WTC11 (cell line): ENCODE measurements at places on chromosomes 11 and 22.

DNA sequence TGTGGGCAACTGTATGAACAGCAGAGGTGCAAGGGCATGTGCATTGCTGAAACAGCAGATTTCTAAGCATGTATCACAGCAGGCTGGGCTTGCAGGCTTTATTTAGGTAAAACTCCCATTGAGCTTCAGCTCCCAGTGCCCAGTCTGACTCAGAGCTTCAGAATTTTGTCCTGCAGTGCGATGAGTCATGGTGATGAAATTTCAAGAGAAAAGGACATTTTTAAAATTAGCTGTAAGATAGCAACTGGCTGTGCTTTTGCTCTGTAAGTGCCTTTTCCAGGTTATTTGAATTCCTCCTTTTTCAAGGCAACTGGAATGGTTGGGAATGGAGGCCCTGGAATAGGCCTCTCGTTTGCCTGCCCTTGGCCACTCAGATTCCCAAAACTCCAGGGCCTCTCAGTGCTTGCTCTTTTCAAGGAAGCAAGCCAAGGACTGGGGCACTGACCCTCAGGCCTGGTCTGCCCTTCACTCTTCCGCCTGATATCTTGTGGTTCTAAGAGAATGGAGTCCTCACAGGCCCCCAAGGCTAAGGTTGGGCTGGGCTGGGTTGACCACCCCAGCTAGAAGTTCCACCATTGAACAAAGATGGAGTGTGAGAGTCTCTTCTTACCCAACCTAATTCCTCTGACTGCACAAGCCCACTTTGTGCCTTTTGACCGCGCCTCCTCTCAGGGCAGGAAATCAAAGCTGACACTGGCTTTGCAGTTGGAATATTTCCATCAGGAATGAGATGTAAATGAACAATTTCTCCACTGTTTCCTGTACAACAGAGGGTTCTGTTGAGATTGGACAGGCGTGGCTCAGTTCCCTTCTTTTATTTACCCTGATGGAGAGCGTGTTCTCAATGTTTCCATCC is 59.5 kb upstream of the PRSS23 start:
- peak; percentile 15 for DNase-seq

DNA sequence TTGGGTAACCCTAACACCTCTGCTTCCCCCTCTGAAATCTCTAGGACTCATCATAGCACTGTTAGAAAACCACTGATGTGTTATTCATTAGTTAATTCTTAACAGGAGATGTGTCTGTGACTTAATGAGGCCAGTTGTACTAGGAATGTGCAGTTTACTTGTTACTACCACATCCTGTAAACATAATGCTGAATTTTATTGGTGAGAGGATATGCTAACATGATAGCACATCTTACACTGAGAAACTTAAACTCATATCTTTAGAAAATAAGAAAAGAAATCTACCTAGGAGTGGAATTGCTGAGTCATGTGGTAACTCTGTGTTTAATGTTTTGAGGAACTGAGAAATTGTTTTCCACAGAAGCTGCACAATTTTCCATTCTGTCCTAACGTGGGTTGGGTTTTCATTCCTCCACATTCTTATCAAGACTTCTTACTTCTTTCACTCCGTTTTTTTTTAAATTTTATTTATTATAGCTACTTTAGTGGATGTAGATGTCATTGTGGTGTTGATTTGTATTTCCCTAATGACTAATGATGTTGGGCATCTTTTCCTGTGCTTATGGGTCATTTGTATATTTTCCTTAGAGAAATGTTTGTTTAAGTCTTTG is 33.7 kb downstream of the RNF121 start:
- DNase-seq = no peak

DNA sequence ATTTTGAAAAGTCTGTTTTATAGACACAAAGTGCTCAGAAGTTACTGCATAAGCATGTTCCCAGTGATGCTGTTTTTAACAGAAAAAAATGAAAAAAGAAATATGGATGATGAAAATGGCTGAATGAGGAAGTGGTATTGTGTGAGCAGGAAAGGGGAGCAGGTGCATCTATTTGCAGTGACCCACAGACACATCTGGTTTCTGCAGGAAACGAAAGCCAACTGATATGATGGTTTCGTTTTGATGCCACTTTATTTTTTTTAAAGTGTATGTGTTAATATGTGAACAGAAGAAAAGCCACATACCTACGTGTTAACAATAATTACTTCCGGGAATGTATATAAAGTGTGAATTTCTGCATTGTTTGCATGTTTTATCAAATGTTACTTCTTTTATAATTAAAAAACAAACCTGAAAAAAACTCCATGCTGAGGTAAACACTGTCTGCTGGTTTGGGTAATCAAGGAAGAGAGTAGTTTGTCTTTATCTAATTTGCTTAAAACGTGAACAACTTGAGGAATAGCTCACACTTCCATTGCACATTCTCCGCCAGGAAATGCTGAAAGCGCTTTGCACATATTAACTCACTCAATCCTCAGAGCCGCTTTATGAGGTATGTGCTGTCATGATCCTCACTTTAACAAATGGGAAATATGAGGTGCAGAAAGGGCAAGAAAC is 1335.9 kb downstream of the TBC1D22A start:
- no peak for DNase-seq

- no peak for DNase-seq
These were observed 7.8 kb upstream of the CD248 start for GRCh38 chr11:66324664-66325063.

- DNase-seq = no peak
These were observed 8.8 kb downstream of the ASCL2 start for GRCh38 chr11:2261436-2262230.

GRCh38 chr11:19953909-19954308 is 206.4 kb downstream of the DBX1 start:
- no peak for DNase-seq

DNA sequence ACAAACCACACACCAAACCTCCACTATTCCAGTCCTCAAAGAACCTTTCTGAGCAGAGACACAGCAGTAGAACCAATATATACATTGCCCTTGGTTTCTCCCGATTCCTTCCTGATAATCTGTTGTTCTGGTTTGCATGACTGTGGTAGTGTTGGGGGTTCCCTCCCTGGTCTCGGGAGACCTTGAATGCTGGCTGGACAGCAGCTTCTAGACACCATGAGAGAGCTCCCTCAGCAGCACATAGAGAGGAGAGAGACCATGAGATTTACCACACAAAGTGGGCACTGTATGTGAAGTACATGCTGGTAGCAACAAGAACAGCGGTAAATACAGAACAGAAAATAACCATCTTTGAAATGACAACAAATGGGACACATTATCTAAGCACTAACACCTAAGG is 2.6 kb downstream of the C11orf91 start:
- DNase-seq = no peak

DNA sequence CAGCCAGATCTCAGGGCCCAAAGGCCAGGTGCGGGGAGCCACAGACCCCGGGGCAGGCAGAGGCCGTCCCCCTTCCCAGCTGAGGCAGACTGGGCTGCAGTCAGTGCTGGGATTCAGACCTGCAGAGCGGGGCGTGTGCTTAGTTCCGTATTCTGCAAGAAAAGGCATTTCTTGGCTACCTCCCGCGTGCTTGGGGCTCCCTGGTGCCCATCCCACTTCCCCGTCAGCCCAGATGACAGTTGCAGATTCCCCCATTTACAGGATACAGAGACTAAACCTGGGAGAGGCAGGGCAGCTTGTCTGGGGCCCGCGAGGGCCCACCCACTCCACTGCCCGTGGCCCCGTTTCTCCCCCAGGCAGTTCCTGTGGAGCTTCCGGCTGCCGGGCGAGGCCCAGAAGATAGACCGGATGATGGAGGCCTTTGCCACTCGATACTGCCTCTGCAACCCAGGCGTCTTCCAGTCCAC is 18.3 kb downstream of the CYTH4 start:
- no peak for DNase-seq

DNA sequence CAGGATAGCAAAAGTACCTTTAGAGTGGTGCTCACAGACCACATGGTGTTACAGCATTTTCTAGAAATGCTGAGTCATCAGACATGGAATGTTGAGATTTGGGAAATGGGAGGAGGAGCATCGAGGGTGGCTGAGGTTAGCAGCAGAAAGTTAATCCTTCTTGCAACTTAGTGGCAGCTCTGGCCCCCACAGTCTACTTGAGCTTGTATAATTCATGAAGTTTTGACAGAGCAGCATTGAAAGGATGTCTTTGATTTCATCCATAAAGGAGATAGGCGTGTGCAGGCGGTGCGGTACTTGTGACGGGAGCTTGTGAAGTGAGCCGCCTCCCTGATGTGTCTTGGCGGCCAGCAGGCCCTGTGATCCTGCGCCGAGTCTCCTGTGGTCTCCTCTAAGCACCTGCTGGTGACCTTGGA is 330.5 kb downstream of the TBC1D22A start:
- DNase-seq = no peak

- DNase-seq = no peak
These were observed 110.9 kb downstream of the SWAP70 start for GRCh38 chr11:9774591-9775397.

DNA sequence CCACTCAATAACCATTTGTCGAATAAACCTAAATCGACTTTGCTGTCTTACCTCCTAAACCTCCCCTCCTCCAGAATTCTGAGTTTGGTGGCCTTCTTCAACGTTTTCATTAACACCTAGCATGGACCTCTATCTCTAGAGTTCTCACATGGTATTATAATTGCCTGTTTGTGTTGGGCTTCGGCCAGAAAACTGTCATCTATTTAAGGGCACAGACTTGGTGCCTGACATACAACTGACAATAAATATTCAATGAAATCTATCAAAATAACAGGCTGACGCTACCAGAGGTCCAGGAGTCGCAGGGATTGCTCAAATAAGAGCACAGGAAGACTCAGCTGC is 687 bp downstream of the ALKBH8 start:
- no peak for DNase-seq

DNA sequence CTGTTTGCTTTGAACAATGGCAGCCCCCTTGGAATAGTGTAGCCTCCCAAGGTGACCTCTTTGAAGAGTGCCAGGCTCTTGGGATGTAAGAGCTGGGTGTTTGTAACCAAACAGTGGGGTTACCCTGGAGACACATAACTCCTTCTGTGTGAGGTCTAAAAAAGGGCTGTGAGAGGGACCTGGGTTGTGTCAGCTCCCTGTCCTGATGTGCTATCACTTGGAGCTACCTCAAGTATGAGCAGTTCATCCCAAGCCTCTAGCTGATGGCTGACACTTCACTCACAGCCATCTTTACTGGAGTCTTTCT is 40.2 kb downstream of the TSPAN18 start:
- no peak for DNase-seq

DNA sequence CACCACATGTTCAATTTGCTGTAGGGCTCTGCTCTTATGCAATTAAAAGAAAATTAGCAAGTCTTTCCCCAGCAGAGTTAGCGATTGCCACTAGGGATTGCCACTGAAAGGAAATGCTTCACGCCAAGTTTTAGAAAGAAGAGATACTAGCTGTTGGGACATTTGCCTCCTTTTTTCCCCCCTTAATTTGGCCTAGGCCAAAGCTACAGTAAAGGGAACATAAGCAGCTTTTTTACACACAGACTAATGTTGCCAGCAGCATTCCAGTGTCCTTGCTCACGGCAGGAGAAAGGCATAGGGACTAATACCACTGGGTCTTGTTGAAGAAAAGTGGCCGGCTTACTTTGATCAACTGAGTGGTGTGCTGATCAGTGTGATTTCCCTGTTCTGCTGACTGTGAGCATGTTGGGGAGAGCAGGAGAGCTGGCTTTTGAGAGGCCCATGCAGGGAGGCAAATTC is 71.2 kb downstream of the PHF21A start:
- DNase-seq = no peak

DNA sequence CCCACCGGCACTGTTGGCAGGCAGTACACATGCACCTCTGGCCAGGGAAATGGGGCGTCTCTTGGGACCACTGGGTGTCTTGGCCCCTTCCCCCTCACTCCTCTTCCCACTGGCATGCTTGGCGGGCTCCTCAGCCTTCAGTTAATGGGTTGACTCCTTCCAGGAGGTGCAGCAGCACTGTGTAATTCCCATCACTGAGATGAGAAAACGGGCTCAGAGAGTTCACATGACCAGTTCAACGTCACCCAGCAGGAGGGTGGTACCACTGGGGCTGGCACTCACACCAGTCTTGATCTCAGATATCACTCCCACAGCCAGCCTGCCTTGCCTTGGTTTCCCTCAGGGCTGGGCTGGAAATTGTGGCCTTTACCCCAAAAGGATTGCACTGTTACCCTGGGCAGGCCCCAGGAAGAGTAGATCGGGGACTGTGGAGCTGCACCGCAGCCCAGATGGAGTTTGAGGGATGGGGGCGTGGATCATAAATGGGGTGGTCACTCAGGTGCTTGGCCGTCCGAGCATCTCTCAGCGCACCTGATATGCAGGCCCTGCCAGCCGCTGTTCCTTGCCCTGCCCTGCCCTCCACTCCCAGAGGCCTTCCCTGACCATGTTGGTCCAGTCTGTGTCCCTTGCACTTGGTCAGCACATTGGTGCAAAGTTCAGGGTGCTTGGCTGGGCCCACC is 16.9 kb downstream of the CAPN5 start:
- DNase-seq = no peak

DNA sequence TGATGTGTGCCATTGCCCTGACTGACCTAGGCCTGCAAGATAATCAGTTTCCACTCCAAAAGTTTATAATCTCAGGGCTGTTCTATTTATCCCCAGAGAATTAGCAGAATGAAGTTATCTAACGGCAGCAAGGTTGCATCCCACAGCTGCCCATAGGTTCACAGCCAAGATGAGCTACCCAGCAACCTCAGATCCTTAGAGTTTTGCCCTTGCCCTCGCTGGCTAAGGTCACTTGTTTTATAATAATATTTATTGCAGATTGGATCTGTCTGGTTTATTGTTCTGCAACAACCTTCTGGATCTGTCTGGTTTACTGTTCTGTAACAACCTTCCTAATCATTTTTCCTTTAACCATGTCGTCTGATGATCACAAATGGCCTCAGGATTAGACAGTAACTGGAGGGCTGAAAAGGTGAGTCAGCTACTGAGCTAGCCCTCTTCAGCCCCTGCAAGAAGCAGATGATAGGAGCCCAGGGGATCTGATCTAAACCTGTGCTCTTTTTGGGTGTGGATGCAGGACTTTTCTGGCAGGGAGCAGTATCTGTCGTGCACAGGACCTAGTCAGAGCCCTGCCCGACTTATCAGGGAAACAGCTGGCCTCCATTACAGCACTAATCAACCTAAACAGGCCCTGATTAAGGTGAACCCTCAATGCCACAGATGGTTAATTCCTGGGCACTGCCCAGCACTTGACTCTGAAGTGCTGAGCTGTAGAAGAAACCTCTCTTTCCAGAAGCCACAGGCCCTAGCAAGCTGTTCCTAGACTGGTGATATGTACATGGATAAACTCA is 642.9 kb upstream of the KIRREL3 start:
- no peak for DNase-seq

GRCh38 chr11:75052457-75052856 is 44.2 kb downstream of the OR2AT4 start:
- no peak for DNase-seq

DNA sequence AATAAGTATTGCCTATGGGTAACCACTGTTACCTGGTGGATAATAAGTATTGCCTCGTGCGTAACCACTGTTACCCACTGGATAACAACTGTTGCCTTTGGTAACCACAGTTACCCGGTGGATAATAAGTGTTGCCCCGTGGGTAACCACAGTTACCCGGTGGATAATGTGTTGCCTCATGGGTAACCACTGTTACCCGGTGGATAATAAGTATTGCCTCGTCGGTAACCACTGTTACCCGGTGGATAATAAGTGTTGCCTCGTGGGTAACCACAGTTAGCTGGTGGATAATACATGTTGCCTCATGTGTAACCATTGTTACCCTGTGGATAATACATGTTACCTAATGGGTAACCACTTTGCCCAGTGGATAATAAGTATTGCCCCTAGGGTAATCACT is 9.8 kb upstream of the NXPE4 start:
- DNase-seq = no peak
